ENCODE measurements at places on chromosomes 7 and 10.

GRCh38 chr10:12730809-12731519, 270.5 kb downstream of the CCDC3 start:
- peak; percentile 36 for DNase-seq

- DNase-seq = peak; percentile 91
Observed at GRCh38 chr7:98168181-98168903, 42.9 kb upstream of the BHLHA15 start.

DNA sequence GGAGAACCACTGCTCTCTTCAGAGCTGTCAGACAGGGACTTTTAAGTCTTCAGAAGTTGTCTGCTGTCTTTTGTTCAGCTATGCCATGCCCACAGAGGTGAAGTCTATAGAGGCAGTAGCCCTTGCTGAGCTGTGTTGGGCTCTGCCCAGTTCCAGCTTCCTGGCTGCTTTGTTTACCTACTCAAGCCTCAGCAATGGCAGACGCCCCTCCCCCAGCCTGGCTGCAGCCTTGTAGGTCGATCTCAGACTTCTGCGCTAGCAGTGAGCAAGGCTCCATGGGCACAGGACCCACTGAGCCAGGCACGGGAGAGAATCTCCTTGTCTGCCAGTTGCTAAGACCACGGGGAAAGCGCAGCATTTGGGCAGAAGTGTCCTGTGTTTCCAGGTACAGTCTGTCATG, 12.1 kb upstream of the CPA2 start:
- no peak for DNase-seq

DNA sequence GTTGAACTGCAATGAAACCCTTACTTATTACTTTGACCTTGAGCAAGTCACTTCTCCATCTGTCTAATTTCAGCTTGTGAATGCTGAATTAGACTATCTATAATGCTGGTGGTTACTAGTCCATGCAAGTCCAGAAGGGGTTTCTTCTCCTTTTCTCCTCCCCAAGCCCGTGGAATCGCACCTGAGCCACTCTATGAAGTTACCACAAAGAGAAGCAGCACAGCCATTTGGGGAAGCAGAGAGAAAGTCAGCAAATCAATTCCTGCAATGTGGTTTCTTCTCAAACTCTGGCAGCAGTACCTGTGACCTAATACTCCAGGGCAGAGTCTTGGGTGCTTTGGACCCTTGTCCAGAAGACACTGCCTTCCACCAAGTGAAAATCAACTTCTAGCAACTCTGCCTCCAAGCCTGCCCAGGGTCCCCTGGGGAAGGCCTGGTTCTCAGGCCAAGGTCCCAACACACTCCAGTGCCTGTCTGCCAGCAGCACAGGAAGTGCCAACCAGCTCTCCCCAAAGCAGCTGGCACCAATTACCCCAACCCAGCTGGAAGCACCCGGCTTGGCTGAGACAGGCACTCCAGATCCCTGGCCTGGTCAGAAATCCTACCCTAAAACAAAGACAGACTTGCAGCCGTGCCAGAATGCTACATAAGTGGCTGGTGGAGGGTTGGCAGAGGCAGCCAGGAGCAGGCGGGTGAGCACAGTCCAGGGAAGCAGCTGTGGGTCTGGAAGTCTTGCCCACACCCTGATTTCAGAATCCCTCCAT, 200.3 kb downstream of the LSM5 start:
- no peak for DNase-seq

- DNase-seq = no peak
Observed at GRCh38 chr7:135260470-135260869, 26.8 kb downstream of the STRA8 start.

- no peak for DNase-seq
Observed at GRCh38 chr10:17497446-17498030, 43.1 kb upstream of the ST8SIA6 start.

GRCh38 chr7:150857276-150858055, 5.1 kb downstream of the AOC1 start:
- no peak for DNase-seq

GRCh38 chr10:119742947-119743648, 17.2 kb downstream of the INPP5F start:
- DNase-seq = no peak

- no peak for DNase-seq
Observed at GRCh38 chr7:94335586-94335985, 59.1 kb upstream of the COL1A2 start.

- no peak for DNase-seq
Observed at GRCh38 chr10:69389827-69390490, 26.8 kb downstream of the TACR2 start.

DNA sequence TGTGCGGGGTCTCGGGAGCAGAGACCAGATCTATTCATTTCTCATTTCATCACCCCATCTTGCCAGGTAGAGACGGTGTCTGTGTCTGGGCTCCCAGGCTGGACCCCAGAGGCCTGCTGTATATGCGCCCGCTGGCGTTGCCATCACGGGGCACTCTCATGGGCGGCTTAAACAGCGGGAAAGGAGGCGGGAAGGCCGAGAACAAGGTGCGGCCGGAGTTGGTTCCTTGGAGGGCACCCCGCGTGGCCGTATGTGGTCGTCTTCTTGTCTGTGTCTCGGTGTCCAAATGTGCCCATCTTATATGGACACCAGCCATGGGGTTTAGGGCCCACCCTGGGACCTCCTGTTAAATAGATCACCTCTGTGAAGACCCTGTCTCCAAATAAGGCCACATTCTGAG, 2.1 kb upstream of the CFAP46 start:
- no peak for DNase-seq

- DNase-seq = no peak
Observed at GRCh38 chr10:79239275-79239779, 107.9 kb upstream of the PPIF start.

GRCh38 chr7:73770002-73770859, at the start of gene CLDN3:
Gene CLDN3 (minus strand): TSS chr7:73770270. CDS start chr7:73770049, 221 bp downstream.
- DNase-seq = peak; percentile 48

DNA sequence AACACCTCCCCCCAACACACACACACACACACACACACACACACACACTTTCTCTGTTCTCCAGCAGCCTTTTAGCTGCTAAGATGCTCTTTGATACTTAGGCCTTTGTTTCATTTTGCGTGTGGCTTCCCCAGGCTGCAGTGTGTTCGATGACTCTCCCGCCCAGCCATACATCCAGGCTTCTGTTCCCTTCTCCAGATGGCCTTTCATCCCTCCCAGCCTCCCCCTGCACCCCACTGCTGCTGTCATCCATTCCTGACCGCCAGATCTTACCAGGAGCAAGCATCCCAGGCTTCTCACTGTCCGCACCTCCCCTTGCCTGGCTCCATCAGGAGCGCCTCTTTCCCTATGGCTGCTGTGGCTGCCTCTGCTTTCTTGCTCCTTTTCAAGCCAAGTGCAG, 77.8 kb upstream of the PPIF start:
- no peak for DNase-seq

GRCh38 chr7:30347226-30348082, 63.1 kb downstream of the ZNRF2 start:
- DNase-seq = no peak

DNA sequence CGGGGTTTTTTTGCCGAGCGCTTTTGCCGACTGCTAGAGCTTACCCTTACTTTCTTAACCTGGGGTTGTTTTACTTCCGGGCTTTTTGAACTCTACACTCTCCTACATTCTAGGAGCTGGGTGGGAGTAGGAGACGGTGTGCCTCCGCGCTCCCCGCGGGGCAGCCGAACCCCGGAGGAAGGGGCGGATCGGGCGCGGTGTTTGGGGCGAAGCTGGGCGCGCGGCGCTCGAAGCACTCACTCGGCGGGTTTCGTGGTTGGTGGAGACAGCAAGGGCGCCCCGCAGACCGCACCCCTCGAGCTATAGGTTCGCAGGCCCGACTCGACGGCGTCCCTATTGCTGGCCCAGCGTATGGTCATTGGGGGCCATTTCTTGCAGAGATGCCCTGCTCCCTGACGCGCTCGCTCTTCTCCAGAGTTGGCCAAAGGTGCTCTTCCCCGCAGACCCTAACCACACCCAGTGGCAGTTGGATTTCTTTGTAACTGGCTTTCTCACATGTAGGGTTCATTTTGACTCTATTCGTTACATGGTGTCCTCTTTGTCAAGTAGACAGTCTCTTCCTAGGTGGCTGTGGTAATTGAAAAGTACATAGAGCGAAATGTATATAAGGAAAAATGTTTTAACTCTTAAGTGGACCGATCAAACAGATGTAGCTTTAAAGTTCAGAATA, 364 bp downstream of the ZNF518A start:
- peak; percentile 73 for DNase-seq

- DNase-seq = no peak
Observed at GRCh38 chr7:21773326-21773725, 172.4 kb downstream of the CDCA7L start.

DNA sequence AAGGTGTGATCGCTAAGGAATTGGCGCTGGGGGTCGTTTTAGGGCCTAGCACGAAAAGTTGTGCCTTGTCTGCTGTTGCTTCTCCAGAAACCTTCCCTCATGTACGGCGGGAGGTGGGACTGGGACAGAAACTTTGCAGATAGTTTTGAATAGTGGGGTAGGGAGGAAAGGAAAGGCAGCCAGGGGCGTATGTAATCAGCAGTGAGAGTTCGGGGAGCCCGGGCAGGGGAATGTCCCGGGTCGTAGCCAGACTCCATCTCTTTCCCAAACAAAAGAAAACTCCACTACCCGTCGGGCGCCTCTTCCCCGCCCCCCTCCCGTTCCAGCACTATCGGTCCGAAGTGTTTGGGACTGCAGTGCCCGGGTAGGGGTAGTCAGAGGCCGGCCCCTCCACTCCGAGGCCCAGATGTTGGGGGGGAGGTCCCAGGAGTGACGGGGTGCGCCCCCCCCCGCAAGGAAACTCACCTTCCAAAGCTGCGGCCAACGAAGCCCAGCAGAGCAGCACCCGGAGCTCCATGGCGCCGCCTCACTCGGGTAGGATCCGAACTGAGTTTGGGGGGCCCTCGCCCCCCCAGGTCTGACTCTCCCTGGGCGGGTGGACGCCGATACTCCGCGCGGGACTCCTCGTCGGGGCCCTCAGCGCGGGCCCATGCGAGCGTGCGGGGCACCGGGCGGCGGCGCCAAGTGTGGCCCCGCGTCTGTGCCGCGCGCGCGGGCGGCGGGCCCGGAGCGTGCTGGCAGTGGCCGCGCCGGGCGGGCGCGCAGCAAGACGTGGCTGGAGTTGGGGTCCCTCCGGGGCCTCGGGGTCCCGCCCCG, 601 bp downstream of the EPHB4 start:
- peak; percentile 25 for DNase-seq

DNA sequence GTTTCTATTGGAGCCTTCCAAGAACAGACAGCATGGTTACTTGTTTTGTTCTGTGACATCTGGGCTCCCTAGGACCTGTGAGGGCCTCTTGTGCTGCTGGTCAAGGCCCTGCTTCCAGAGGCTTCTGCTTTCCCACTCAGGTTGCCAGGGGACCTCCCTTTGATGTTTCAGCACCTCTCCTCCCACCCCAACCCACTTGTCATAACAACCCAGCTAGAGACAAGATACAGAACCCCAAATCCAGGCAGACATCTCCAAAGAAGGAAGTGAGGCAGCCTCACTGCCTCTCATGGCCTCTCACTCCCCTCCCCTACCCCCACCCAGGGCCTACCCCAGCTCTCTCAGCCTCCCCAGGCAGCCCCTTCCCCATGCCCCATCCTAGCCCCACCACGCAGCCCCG, 11.3 kb downstream of the NFKB2 start:
- DNase-seq = no peak

DNA sequence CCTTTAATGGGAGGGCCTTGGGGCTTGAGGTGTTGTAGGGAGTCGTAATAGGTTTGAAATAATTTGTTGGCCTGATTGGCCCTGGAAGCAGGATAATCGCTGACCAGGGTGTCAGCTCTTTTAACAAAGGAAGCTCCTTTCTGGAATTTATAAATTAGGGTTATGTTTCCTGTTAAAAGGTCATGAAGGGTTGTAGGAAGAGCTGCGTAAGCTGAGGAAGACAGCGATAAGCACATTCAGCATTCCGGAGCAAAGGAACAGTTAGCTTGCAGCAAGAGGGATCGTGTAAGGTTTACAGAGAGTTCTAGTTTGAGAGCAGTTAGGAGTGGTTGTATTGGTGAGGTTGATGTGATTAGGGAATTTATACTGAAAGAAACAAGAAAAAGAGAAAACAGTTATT, 21.3 kb downstream of the CPA4 start:
- no peak for DNase-seq

- DNase-seq = no peak
Observed at GRCh38 chr10:120946497-120946896, 95.3 kb downstream of the WDR11 start.

- no peak for DNase-seq
Observed at GRCh38 chr10:124874-125273, 10.4 kb upstream of the ZMYND11 start.

DNA sequence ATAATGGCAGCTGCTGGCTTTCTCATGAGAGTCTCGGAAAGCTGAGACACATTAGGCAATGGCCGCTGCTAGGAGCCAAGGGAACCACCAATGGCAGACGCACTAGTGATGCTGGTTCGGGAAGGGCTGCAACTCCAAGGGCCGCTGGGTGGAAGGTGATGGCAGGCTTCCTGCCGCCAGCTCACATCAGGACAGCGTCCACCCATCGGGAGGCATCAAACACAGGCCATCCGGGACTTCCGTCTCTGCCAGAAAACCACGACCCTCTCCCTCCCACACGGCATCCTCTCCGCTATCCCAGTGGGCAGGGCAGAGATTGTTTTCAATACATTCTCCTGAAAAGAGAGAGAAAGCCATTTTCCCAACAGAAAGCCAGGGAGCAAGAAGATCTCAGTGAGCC, 27.5 kb upstream of the EGFR start:
- no peak for DNase-seq

GRCh38 chr7:124276005-124276622, 243.2 kb upstream of the TMEM229A start:
- no peak for DNase-seq

GRCh38 chr7:45236666-45237065, 79.1 kb downstream of the RAMP3 start:
- DNase-seq = no peak

Measured in GM13977 (cell line).